ENCODE measurements at places on chromosomes 13 and 19.

DNA sequence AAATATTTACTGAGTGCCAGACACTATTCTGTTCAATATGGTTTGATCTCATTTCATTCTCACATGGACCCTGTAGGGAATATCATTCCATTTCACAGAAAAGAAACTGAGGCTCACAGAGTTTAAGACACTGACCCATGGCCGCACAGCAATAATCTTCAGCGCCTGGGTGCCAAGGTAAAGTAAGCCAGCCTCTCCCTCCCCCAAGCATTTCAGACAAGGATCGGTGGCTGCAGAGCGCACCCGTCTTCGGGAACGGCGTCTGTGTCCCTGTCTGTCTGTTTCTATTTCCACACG, 4.3 kb upstream of the PDE4A start:
- no peak for DNase-seq

GRCh38 chr19:19304186-19304965, 15.9 kb downstream of the SUGP1 start:
- DNase-seq: no peak

DNA sequence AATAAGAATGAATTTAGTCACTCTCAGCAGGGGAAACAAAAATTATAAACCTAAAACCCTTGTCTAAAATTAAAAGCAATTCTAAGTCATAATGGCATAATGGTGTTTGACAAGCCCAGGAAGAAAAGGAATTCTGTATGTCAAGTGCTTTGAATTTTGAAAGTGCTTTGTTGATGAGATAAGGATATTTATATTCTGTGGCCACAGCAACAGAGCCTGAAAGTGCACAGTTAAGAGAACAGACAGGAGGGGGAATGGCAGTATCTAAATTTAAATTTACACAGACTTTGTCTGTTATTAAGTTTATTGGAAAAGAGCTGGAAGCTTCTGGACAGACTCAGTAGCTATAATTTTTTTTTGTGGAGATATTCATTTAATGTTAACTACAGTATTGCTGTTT, 69.8 kb downstream of the OLFM4 start:
- DNase-seq: no peak

- no peak for DNase-seq
Measured at GRCh38 chr19:33497131-33497777, 24.3 kb downstream of the PEPD start.

DNA sequence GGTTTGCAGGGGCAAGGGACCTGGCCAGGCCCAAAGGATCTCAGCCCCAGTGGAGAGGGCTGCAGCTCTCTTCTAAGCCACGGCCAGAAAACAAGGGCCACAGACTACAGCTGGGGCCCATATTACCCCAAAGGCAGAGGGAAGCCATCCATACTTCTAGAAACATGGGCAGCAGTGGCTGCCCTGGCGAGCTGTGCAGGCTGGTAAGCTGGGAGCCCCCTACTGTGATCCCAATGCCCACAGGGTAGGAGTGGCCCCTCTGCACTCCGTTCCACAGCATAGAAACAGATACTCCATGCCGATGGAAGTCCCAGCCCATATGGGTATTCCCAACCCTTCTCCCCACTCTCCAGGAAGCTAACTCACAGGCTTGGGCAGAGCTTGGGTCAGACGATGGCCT, 25.1 kb downstream of the VSTM2B start:
- no peak for DNase-seq

DNA sequence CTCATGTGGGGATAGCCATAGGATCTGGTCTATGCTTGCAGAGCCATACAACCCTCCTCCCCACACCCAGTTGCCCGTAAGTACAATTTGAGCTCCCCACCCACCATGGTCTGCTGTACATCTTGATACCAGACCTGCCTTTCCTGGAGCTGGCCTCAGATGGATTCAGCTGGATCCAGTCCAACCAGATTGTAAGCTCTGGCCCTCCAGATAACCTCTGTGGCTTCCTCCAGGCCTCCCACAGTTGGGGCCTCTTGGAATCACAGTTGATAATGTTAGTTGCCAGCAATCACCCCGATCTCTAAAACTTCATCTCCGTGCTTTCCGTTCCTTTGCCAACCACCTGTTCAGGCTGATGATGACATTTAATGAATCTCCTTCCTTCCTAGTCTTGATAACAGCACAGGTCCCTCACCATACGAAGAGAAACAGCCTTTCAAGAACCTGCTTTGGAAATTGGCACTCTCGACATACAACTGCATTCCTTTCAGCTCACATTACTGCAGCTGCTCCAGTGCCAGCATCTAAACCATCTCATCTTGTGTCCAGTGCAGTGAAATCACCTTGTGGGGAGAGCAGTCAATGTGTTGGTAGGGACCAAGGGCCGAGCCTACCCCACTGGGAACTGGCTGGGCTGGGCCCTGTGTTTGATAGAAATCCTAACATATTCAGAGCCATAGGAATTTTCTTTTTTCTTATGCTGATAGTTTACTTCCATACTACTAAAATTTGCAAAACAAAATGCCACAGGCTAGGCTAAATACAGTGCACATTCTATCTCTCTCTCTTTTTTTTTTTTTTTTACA, 15.1 kb upstream of the FOXO1 start:
- DNase-seq: no peak
